ENCODE measurements at places on chromosomes 16 and 17. TPM values are rescaled to one million over a fixed set of nuclear protein-coding genes. Genes with fewer than 3 reads are reported as not detected.

- no peak for DNase-seq
Observed at GRCh38 chr16:57818377-57819064, 16.2 kb upstream of the KIFC3 start.

- DNase-seq = no peak
Observed at GRCh38 chr16:55685973-55686372, 30.2 kb downstream of the SLC6A2 start.

GRCh38 chr16:23948949-23949411 lies 113.2 kb downstream of the PRKCB start:
- no peak for DNase-seq

GRCh38 chr17:73594025-73594424 lies 50.2 kb downstream of the SDK2 start:
- DNase-seq = no peak

GRCh38 chr16:66003201-66003600 lies 363.3 kb upstream of the CDH5 start:
- no peak for DNase-seq

DNA sequence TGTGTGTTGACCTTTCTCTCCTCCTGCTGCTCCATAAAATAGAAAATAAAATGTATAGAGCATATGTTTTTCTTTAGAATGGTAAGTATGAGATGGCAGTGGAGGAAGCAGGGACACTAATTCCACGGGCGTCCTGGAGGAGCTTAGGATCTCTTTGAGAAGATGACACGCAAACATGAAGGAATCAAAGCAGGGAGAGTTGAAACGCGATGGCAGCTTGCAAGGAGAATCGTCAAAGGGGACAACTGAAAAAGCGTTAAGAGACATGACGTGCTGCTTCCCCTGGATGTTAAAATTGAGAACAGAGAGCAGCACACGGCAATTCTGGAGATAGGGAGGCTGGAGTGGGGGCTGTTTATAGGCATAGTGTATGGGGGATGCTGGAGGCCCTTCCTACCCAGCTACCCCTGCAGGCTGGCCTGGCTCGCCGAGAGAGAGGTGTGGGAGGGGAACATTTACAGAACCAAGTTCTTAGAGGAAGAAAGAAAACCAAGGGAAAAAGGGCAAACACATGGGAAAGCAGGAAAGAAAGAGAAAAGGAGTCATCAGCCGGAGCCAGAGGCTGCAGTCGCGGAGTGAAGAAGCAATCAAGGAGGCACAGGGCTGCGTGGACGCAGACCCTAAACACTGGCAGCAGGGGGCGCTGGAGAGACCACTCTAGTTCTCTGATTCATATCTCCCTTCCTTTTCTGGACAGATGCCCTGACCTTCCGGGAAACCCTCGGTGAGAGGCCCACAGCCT lies 55.8 kb downstream of the MYH13 start:
- peak; percentile 82 for DNase-seq

- DNase-seq = no peak
Observed at GRCh38 chr16:57386381-57386951, 14.2 kb downstream of the CX3CL1 start.

GRCh38 chr16:22380529-22380928 lies 6.1 kb upstream of the CDR2 start:
- no peak for DNase-seq

CXCL16 gene
- 30.3 TPM for total RNA-seq

SRCAP gene
- 59.3 TPM for total RNA-seq

CHD9NB gene
- total RNA-seq = 7.5 TPM

PHKB gene
- 94.2 TPM for total RNA-seq

TBC1D26 gene
- 0.27 TPM for total RNA-seq
